ENCODE measurements at places on chromosomes 7 and 10.

- DNase-seq = no peak
These were observed 361.4 kb downstream of the KIF20B start for GRCh38 chr10:90062786-90063185.

GRCh38 chr7:33806298-33807154 lies 98.8 kb upstream of the BMPER start:
- DNase-seq = no peak

- DNase-seq = no peak
These were observed 23.2 kb upstream of the GTPBP4 start for GRCh38 chr10:964988-965417.

- DNase-seq = no peak
These were observed 16.0 kb upstream of the ITGA8 start for GRCh38 chr10:15735763-15736162.

DNA sequence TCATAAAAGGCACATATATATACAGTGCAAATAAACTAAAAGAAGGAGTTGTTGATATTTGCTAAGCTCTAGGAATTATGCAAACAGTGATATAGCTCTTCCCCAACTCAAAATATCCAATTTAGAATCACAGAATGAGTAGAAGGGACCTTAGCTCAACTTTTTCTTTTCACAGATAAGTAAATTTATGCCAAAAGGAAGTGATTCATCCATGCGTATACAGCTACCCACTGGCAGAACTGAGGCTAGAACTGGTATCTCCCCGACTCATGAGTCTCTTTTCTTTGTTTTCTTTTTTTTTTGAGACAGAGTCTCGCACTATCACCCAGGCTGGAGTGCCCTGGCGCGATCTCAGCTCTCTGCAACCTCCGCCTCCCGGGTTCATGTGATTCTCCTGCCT lies 54.2 kb upstream of the SVIL start:
- no peak for DNase-seq

DNA sequence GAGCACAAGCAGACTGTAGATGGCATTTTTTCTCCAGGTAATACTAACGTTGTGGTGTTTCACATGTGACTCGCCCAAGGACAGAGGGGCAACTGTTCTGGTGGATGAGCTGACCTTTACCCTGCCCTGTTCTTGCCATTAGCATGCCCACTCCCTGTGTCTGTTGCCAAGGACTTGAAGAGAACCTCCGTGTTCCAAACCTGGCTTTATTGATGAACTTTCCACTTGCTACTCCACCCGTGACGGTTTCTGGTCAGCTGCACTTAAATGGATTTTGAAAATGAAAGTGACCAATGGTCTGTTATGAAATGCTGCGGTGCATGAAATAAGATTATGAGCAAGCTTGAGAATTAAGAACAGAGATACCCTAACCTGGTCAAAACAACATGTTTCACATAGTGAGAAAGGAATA lies 30.4 kb downstream of the LRRC4 start:
- no peak for DNase-seq

DNA sequence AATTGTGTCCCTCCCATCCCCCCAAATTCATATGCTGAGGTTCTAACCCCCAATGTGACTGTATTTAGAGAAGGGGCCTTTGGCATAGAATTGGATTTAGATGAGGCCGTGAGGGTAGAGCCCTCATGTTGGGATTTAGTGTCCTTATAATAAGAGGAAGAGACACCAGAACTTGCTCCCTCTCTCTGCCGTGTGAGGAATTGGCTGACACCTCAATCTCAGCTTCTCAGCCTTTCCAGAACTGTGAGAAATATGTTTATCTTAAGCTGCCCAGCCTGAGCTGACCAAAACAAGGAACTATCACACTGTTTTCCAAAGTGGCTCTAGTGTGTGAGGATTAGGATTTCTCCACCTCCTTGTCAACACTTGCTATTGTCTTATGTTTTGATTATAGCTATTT lies 400.0 kb upstream of the FZD8 start:
- no peak for DNase-seq

DNA sequence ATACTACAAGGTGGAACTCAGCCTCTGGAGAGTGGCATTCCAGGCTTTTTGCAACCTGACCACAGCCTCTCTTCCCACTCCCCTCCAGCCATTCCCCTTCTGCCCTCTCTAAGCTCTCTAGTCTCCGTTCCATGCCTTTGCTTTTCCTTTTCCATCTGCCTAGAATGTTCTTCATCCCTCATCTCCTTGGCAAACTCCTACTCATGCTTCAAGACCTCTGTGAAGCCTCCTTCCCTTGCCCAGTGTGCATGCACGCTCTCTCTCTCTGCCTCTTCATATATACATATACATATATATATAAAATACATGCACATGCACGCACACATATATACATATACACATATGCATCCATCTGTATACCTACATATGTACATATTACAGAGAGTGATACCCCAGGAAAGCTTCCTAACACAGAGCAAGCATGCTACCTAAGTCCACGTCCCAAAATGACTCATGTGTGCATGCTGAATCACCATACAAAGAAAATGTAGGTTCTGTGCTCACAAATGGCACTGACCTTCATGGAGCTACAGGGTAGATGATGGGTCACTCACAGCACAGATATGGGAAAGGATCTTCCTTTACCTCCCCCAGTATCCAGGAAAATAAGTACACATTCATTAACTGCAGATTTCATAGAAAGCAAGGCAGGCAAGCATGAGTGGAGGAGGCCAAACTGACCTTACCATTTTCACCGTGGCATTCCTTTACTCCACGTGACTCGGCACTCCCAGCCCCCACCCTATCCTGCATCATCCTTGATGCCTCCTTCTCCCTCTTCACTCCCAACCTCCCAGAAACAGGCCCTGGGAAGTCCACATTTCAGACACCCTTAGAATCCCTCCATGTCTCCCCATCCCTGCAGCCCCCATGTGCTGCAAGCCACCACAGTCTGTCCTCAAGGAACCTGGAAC lies 238.4 kb upstream of the ZMIZ1 start:
- no peak for DNase-seq

DNA sequence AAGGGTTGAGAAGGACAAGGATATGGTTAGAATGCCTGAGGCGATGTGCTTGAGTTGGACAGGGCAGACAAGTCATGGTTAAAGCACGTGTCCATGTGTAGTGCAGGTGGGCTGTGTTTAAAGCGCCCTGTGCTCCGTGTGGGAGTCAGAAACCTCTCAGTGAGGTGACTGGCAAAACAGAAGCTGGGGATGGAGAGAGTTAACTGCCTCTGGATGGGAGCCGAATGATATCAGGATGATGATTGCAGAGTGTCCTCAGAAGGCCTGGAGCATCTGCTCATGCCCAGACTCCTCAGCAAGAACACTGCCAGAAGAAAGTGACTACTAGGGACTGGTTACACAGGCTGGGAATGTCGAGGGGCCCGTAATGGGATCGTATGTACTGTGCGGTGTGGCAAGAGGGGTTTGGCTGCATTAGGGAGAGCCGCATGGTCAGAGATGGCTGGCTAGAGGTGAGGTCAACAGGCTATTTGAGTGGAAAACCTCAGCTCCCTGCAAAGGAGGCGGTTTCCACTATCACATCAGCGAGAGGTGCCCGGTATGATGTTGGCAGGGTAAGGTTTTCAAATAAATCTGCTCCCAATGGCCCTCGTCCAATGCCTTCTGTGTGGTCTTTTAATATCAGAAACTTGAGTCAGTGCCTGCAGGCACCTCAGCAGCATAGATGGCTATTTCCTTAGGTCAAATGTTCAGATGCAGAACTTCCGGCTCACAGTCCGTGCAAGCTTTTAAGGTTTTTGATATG lies 26.1 kb upstream of the MRC1 start:
- DNase-seq = no peak

DNA sequence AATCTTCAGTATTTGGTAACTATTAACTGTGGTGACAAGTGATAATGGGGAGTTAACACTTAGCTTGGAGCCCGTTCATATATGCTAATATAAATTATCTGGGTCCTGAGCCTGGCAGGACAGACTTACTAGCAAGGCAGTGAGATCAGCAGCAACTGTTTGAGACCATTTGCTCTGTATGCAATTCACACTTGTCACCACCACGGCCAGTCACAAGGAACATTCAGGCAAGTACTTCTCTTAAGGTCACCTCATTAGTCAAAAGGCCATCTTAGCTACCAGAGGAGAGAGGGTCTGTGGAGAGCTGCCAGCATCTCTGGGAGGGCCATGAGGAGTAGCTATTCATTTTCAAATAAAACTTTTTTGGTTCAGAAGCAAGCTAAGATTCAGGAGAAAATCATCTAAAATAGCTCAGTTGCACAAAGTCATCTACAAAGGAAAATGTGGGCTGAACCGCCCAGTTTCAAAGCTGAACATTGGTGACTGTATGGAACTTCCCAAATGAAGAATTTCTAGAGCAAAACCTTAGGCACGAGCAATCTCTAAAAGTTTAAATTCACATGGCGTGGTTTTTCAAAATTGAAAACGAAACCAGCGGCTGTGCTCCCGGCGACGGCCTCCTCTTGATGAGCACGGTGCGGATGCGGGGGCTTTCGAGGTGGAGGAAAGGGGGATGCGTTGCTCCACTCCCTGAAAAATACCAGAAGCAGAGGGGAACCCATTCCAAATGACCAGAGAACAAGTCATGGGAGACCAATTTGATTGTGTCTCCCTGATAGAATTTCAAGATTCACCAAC lies 233.5 kb upstream of the MGMT start:
- DNase-seq = no peak

- DNase-seq = no peak
These were observed 2.1 kb downstream of the COL13A1 start for GRCh38 chr10:69803809-69804208.

DNA sequence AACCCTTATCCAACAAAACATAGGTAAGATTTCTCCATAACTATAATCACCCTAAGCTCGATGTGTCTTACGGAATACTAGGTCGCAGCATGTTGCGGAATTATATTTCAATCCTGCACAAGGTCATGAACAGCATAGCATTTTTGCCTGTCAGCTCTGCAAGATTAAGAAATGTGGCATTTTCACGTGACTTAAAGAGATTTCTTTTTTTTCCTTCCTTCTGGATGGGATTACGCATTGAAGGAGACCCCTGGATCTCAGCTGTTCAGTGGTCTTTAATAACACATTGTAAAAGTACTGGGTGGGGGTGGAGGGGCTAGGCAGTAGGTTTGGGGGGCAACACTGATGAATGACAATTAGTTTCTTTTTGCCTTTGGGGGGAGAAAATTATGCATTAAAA lies 106.7 kb downstream of the CUBN start:
- DNase-seq = no peak

DNA sequence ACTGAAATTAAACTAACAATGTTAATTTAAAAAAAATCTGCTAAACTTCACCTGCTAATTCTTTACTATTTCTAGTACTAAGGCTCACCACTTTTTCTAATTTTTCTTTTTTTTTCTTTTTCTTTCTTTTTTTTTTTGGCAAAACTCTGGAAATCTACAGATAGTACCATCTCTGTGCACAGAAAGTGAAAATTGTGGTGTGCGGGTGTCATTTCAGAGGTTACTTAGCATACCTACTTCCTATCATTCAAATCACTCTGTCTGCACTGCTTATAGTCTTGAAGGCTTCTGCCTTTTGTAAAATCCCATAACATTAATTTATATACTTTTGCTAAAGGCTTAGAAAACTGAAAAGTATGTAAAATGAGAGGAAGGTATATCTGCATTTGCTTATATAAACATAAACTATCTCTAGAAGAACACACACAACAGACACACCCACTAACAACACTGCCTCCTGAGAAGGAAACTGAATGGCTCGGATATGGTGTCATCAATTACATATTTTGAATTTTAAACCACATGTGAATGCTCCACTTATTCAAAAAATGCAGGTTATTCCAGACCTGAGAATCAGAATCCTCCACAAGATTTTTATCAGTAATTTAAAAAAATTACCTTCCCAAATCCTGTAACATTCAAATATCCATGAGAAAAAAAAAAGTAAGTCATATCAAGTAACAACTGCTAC lies 229.5 kb downstream of the PARD3 start:
- no peak for DNase-seq

DNA sequence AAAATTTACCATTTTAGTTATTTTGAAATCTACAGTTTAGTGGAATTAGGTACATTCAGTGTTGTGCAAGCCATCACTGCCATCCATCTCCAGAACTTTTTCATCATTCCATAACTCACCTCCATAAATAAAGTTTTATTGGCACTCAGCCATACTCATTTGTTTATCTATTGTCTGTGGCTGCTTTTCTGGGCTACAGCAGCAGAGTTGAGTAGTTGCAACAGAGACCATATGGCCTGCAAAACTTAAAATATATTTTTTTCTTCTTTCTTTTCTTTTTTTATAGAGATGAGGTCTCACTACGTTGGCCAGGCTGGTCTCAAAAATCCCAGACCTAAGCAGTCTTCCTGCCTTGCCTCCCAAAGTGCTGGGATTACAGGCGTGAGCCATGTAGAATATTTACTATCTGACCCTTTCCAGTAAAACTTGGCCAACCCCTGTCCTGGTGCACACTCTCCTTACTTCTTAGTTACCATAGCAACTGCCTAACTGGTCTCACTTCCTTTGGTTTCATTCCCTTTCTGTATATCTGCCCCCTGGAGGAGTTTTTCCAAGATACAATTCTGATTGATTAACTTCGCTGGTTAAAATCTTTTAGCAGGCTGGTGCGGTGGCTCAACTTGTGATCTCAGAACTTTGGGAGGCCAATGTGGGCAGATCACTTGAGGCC lies 133.2 kb downstream of the CUX1 start:
- DNase-seq = no peak

DNA sequence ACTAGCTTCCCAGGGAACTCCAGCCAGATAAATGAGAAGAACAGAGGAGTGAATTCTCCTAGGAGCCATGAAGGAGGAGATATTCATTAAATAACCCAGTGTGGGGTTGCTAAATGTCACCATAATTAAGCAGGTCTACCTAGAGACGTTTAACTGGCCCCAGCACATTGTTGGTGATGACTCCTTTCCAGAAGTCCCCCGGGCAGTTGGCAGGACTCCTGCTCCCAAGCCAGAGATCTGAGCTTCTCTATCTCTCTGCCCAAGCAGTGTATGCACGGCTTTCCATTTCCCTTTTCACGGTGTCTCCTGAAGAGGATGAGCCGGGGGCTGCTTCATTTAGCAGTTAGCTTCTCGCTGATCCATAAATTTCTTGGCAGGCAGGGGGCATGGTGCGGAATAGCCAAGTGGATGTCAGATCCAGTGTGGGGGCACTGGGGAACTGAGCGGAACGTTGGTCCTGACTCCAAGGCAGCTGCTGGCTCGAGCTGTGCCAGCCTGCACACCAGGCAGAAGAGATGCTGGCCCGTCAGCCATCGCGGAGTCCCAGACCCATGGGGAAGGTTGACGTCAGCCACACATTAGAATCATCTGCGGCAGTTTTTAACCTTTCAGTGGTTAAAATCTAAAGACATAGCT lies 142.0 kb upstream of the NPY start:
- no peak for DNase-seq

- no peak for DNase-seq
These were observed 25.8 kb upstream of the IMMP2L start for GRCh38 chr7:111588065-111588433.

GRCh38 chr10:3655528-3655927 lies 129.5 kb downstream of the KLF6 start:
- DNase-seq = no peak
